ENCODE measurements at places on chromosomes 7 and 10.

- DNase-seq = no peak
Observed at GRCh38 chr10:120131183-120131582, 238.7 kb downstream of the SEC23IP start.

GRCh38 chr10:91200314-91201212 is 19.9 kb upstream of the PCGF5 start:
- no peak for DNase-seq

DNA sequence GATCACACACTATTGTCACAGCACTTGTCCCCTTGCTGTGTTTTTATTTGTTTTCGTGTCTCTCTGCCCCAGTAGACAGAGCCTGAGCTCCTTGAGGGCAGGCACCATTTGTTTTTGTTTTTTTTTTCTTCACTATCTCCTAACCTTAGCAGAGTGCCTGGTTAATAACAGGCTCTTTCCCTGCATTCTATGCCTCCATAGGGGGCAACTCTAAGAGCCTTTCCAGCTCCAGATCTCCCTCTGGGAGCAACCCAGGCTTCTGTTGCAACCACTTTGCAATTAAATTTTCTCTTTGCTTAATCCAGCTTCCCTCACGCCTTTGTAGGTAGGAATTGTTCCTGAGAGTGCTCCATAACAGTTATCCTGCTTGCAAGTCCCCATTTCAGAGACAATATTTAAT is 148.4 kb downstream of the PLXDC2 start:
- no peak for DNase-seq

DNA sequence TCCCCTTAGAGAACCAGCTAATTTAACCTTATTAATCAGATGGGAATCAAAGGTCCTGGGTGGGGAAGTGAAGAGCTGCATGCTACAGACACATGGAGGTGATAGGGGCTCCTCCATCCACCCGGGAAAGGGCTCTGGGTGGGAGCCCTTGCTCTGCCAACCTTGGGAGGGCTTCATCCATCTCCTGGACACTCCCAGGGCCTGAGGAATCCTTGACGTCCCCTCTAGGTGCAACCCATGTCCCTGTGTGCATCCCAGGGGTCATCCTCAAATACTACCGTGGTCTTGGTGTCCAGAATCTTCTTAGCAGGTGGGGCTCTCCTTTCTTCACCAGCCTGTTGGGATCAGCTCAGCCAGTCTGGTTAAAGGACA is 55.4 kb upstream of the IGFBP3 start:
- DNase-seq = no peak

- DNase-seq = no peak
Observed at GRCh38 chr7:107993891-107994291, 9.1 kb downstream of the LAMB1 start.

DNA sequence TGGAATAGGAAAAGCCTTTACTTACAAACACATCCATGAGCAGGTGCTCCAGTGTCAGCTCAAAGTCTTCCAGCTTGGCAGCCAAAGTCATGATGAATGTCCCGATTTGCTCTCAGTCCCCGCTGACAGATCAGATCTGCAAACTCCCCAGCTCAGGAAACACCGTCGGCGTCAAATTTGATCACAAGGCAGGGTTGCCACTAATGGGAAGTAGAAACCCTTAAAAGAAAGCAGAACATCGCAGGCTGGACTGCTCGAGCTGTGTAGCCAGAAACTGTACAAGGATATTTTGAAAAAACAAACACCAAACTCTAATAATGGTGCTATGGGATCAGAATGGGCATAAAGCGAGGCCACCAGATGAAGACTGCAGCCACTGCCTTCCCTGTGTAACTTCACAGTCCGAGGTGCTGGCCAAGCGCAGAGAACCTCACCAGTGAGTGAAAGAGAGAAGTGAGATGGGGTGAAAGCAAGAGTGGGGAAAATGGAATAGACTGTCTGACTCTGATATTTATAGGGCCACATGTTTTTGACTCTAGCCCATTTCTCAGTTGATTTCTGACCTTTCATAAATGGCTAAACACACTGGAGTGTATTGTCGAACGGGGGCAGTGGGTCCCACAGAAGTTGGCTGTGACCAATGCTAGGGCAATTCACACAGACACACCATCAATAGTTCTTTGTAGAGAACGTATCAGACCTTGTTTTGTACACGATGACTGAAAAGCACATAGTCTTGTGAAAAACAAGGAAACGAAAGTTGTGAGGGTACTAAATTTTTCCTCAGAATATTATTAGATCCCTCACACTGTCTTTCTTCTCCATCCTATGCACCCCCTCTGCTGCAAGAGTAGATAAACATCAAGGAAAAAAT is 306.2 kb downstream of the FRMD4A start:
- DNase-seq = no peak
